ENCODE measurements at places on chromosomes 1 and 21.
A peak's percentile ranks its signal among the peaks of the same experiment; 100 is the strongest.

GRCh38 chr1:44999232-44999631, 11.9 kb downstream of the HECTD3 start:
- no peak for DNase-seq

DNA sequence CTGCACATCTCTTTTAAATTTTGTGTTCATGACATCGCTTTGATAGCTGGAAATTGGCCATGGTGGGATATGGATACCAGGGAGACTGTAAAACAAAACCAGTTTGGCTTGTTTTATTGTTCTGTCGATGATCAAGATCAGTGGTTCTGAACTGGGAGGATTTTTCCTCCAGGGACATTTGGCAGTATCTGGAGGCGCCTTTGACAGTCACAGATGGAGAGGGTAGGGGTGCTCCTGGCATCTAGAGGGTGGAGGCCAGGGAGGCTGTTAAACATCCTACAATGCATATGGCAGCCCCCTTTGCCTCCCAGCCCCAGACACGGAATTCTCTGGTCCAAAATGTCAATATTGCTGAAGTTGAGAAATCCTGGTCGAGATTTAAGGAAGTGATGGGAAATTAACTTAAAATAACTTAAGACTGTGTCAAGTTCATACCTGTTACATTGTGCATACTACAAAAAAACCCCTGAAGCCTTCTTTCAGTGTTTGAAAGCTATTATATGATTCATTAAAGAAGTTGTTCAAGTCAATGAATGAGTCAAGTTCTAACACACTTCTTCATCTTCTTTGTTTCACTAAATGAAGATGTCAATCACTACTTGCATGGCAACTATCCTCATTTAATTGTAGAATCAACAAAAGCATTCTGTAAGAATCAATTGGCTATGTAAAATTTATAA, 150.9 kb downstream of the KCNJ6 start:
- DNase-seq: no peak

GRCh38 chr1:92486251-92487077, at the start of gene GFI1:
TSS of gene GFI1 (minus strand) at chr1:92486925. CDS start at chr1:92483487, 3,438 bp downstream.
- DNase-seq: peak; percentile 80

GRCh38 chr1:54997711-54997986, 1.1 kb upstream of the BSND start:
- DNase-seq: no peak

DNA sequence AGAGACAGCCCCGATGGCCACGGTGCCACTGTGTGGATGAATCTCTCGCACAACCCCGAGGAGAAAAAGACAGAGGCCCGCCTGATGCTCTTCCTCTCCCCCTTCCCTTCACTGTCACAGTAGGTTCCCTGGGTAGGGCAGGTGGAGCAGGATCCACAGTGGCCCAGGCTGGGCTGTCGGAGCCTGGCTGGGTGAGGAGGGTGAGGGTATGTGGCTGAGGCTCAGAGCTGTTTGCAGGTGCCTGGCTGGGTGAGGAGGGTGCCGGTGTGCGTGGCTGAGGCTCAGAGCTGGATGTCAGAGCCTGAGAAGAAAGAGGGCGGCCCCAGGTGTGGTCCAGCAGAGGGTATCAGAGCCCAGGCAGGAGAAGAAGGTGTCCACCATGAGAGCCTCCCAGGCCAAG, 2.7 kb downstream of the CFAP74 start:
- DNase-seq: no peak

GRCh38 chr1:7643530-7643929, 127.6 kb upstream of the VAMP3 start:
- DNase-seq: no peak

DNA sequence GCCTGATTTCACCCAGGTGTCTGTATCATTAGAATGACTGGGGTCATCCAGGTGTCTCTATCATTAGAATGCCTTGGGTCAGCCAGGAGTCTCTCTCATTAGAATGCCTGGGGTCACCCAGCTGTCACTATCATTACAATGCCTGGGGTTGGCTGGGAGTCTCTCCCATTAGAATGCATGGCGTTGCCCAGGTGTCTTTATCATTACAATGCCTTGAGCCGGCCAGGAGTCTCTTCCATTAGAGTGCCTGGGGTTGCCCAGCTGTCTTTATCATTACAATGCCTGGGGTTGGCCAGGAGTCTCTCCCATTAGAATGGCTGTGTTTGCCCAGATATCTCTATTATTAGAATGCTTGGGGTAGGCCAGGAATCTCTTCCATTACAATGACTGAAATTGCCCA, 61.6 kb downstream of the RNF187 start:
- DNase-seq: no peak

DNA sequence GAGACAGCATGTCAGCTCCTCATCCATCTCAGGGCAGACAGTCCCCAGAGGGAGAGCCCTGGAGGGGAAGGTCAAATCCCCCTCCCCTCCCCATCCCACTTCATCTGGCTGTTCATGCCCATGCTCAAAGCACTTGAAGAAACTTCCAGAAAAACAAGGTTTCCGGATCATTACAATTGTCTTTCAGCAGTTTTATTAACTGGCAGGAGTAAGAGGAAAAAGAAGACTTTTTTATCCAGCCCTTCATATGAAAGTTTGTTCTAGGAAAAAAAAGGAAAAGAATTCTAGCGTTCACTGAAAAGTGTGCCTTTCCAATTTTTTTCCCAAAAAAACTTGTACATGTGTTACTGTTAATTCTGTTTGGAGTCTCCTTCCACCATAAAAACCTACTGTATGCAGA, 145.7 kb upstream of the TIAM1 start:
- no peak for DNase-seq

DNA sequence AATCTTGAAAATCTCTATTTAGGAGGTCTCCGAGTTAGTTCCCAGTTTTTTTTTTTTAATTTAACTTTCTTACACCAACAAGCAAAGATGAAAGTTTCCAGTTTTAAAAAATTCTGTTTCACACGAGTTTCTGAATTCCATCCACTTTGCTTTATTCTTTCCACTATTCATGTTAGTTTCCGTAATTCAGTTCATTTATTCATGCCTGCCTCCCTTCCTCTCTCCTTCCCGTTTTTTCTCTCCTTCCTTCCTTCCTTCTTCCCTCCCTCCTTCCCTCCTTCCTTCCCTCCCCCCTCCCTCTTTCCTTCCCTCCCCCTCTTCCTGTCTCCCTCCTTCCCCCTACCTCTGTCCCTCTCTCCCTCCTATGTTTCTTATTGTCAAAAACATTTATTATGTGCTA, 22.3 kb downstream of the ADGRL2 start:
- DNase-seq: no peak

DNA sequence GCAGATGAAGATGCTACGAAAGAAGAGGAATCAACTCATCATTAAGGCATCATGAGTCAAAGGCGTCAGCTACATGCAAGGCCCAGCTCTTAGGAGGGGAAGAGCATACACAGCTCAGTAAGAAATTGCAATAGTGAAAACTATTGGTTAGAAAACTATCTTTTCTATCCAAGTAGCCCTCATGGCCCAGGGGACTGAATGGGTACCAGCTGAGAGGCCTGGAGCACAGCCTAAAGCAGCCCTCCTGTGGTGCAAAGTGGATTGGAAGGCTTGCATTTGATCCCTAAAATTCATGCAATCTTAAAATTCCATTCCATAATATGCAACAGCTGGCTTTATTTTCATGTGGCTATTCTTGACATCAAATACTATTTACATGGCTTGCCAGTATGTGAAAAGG, 251.8 kb upstream of the USP24 start:
- no peak for DNase-seq

DNA sequence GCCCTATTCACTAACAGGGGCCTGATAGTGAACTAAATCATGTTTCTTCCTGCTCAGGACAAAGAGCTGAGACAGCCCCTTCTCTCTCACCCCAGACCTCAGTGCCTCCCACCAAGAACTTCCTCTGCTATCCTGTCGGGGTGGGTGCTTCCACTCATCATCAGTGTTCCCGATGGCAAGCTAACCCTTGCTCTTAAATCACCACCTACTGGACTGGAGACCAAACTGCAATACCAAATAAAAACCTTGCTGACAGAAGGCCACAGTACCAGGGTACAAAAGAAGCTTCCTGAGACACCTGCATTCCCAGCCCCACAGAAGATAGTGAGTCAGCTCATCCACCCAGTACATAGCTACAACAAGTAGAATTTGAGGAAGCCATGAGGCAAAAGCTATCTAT, 799.5 kb downstream of the LTN1 start:
- DNase-seq: no peak

GRCh38 chr1:204268101-204268500, 54.3 kb upstream of the GOLT1A start:
- no peak for DNase-seq

GRCh38 chr1:117127795-117128194, 6.2 kb upstream of the TRIM45 start:
- no peak for DNase-seq

GRCh38 chr1:99704356-99704816, 58.5 kb downstream of the PALMD start:
- DNase-seq: peak; percentile 3

GRCh38 chr1:200665861-200666260, 3.8 kb downstream of the DDX59 start:
- no peak for DNase-seq

- no peak for DNase-seq
Observed at GRCh38 chr1:41152622-41153044, 89.5 kb downstream of the SCMH1 start.

DNA sequence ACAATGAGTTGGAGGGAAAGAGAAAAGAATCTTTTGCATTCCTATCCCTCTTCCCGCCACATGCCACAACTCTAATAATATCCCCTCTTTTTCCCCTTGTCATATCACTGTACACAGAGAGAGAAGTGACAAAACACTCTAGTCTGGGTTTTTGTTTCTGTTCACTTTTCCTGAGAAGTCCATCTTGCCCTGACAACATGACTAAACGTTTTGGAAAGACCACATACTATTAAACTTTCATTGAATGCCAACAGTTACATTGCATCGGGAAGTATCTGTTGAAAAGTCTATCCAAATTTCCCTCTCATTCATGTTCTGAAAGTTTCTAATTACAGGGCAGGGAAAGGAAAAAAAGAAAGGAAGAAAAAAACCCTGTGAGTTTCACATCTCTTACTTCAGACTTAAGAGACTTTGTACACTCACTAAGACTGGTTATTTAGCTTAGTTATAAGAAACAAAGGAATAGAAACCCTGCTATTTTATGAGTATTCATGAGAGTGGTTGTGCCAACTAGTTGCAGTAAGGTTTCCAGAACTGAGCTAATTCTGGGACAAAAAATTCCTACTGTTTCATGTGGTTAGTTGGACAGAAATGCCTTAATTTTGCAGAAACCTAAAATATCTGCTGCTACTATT, 16.9 kb downstream of the PLA2G4A start:
- no peak for DNase-seq

DNA sequence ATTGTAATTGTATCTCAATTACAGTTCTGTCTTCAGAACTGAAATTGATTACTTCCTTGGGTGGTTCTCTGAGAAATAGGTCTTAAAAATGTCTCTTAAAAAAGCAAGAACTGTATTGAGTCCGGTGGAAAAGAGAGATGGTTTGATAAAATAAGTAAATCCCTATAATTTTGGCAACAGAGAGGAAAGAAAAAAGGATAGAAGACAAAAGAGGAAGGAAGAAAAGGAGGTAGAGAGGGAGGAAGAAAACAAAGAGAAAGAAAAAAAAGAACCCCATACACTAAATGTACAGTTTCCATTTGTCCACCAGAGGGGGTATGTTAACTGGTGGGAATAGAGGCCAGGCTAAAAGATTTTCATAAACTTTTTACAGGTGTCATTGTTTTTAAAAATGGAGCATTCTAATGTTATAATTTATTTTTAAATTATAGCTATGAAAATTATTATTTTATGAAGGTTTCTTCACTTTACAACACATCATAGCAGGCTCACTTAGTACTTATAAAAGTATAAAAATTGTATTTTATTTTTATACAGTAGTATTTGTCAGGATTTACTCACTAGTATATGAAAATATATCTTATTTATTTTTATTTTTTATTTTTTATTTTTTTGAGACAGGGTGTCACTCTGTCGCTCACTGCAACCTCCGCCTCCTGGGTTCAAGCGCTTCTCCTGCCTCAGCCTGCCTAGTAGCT, 2.1 kb upstream of the UBE2T start:
- no peak for DNase-seq

GRCh38 chr1:206589206-206589605, 23.1 kb downstream of the EIF2D start:
- DNase-seq: no peak

DNA sequence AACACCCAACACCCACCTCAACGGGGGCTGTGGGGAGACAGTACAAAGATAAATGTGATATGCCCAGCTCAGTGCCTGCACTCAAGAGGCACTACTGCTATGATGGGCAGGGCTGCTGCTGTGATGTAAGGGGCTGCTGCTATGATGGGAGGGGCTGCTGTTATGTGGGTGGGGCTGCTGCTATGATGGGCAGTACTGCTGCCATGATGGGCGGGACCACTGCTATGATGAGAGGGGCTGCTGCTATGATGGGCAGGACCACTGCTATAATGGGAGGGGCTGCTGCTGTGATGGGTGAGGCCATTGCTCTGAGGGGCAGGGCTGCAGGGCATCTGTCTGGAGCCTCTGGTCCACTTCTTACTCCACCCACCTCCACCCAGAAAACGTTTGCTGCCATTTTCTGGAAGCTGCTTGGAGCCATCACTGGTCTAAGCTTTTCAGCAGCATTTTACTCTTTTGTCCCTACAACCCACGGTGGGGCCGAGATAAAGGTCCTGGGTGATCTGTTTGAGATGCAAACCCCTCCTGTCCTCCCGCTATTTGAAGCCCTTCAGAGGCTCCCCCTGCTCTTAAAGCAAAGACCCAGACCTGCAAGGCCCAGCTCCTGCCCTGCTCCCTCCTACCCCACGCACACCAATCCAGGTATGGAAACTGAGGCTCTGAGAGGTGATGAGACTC, 656.9 kb downstream of the PTPRU start:
- no peak for DNase-seq

DNA sequence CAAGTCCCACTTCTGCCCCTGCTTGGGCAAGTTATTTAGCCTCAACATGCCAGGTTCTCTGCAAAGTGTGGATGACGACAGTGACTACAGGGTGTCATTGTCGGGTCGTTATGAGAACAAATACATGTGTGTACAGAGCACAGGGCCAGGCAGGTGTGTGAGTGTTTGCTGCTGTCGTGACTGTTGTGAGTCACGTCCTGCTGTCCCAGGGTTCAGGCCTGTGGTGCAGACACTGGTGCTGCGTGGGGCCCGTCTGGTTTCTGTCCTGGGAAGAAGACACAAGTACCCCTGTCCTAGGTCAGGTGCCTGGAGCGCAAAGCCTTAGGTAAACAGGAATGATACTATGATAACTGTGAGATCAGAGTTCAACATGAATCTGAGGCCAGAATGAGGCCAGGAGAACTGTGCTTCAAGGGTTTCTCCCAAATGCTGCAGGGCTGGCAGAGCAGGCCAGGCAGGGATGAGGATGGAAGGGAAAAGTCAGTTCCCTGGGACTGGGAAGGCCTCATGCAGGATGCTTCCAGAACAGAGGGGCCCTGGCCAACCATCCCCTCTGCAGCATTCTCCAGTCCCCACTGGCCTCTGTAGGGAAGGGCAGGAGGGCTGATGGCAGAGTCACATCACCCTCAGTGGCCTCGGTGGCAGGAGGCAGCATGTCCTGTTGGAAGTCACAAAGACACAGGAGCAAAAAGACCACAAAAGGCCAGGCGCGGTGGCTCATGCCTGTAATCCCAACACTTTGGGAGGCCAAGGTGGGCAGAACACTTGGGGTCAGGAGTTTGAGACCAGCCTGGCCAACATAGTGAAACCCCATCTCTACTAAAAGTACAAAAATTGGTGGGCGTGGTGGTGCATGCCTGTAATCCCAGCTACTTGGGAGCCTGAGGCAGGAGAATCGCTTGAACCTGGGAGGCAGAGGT, 15.7 kb downstream of the GPR157 start:
- no peak for DNase-seq

Measured in activated naive CD4-positive, alpha-beta T cell treated with Interleukin-2 at 50 U/mL for 16 hours (primary cell).